Bone marrow (tissue), 2 donors: ENCODE measurements at places on chromosomes 2 and 18.

DNA sequence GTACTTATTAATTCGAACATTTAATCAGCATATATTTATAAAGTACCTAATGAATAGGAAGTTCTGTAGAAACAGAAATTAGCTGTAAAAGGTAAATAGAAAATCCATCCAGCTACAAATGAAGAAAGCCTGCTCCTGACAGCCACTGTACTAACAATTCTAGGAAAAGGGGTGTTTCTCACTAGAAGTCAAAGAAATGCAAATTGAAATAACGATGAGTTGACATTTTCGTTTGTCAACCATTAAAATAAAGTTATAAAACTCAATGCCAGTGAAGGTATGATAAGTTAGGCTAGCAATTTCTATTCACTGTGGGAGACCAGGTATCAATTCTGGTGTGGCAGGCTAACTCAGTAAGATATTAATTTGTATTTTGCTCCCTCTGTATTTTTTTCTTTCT, 198.0 kb downstream of the ARL4C start:
- DNase-seq, result no peak

DNA sequence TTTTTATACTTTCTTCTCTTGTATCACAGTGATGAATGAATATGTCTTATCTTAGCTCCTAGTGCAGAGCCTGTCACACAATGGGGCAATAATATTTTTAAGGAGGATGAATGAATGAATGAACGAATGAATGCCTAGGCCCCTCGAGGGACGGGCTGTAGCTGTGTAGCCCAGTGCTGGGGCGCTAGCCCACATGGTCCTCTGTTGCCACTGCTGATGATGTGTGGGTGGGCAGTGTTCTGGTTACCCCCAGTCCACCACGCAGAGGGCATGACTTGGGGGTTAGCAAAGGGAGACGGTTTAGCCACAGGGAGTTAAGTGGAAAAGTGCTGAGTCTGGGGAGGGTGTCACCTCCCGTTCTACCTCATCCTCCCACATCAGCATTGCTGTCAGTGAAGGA, 134.2 kb downstream of the SMAD7 start:
- DNase-seq, result no peak

DNA sequence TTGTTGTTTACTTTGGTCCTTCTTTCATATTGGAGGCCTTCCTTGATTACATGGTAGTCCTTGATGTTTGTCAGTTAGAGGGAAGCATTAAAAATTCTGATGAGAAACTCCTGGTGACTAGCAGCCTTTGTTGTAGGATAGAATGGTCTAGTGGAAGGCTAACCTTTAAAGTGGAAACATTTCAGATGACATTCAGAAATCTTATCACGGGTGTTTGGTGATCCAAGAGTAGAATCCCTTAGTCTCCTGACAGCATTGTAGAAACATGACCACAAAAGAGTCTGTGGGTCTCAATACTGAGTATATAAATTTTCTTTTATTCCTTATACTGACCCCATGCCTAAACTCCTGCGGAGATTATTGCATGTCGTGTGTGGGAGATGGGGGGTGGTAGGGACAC, 13.4 kb downstream of the MARCHF7 start:
- DNase-seq, result no peak

DNA sequence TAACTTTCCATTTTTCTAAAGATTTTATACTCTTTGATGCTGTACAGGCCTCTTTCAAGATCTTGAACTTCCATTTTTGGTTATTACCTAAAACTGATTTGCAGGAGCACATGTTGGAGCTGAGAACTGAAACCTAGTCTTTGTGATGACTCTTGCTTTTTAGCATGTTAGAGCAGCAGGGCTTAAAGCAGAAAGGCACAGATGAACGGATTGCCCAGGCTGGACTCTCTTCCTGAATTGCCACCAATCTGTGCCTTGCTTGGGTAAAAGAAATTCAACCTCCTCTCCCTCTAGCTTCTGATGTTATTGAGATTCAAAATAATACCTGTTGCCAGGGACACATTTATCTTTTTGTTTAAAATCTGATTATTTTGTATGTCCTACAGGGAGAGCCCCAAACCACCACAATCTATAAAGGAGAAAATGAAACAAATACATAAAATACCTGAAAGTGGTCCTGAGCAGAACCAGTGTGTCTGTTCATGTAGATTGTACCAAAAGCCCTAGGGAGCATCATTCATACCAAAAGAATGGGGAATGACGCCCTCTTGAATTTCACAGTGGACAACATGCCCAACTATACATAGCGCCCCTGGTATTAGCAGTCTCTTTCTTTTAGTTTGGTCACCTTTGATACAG, 277.0 kb upstream of the MAP2 start:
- no peak for DNase-seq

- peak; percentile 41 for DNase-seq
Observed at GRCh38 chr2:209380293-209380692, 43.6 kb upstream of the MAP2 start.

DNA sequence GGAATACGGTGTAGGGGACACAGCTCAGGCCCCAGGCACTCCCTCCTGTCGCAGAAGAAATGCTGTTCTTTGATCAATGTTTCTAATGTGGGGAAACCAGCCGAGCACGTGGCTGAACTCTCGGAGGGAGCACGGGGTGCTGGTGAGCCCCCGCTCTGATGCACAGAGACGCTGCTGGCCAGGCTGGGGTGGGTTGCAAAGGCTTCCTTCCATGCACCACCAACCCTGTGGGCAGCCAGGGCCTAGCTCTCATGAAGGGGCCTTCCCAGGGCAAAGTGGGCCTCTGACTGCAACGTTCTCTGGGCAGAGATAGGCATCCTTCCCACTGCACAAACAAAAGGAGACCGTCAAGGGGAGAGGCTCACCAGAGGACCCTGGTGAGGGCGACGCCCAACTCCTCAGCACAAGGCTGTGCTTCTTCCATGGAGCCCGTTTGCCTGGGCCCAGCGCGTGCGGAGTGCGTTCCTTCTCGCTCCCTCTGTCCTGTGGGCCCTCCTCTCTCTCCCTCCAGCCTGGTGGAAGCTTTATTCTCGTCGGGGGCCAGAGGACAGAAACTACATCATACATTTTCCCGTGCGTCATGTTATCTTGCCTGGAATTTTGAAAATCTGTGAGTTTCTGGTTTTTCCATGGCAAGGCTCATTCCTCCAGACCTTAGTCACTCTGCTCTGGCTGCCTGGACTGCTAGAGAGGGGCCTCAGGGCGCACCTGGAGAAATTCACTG, 61.1 kb upstream of the SP3 start:
- DNase-seq, result no peak

DNA sequence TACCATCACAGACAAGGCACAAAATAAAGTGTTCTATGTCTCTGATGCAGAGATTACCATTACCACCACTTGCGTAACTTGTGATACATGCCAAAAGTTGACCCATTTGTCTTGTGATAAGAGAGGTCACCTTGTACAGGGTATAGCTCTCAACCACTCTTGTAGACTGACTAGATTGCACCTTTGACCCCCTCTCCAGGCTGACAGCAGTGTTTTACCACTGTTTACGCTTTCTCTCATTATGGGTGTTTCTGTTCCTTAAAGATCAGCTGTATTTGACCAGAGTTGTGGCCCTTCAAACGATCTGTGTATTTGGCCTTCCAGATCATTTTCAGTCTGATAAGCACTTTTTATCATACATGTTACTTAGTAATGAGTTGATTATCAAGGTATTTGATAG, 215.7 kb upstream of the HNMT start:
- DNase-seq, result no peak

DNA sequence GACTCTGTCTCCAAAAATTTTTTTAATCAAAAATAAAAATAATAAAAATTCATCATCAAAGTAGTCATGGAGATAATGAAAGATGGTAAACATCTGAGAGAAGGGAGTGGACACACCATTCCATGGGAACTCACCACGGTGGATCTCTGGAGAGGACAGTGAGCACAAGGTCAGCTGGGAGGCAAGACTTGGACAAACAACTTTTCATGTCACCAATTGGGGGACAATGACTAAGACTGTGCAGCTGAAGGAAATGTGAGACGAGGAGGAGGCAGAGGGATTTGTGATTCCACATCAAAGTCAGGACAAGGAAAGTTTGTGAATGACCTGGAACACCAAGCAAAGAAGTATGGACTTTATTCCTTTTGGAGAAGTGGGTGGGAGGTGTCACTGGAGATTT, 121.0 kb upstream of the SH3BP4 start:
- no peak for DNase-seq

DNA sequence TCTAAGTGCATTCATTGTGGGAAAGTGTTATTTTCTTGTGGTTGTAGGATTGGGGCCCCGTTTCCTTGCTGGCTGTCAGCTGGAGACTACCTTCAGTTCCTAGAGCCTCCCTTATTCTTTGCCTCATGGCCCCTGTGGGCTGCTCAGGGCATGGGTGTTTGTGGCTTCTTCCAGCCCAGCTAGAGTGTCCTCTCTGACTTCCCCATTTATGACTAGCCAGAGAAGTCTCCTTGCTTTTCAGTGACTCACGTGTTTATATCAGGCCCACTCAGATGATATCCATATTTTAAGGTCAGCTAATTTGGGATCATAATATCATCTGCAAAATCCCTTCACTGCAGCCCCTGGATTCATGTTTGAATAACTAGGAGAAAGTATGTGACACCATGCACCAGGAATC, 62.8 kb downstream of the DTNA start:
- DNase-seq, result no peak

DNA sequence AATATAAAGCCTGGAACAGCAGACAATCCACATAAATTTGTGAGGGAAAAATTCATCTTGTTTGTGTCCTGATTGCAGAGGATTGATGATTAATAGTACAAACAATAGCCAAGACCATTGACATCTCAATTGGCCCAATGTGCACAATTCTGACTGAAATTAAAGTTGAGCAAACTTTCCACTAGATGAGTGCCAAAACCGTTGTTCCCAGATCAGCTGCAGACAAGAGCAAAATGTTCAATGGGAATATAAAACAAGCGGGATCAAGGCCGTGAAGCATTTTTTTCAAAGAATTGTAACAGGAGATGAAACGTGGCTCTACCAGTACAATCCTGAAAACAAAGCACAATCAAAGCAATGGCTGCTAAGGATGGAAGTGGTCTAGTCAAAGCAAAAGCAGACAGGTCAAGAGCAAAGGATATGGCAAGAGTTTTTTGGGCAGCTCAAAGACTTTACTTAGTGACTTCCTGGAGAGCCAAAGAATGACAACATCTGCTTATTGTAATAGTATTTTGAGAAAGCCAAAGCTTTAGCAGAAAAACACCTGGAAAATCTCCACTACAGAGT, 55.9 kb upstream of the KIF5C start:
- DNase-seq, result no peak

DNA sequence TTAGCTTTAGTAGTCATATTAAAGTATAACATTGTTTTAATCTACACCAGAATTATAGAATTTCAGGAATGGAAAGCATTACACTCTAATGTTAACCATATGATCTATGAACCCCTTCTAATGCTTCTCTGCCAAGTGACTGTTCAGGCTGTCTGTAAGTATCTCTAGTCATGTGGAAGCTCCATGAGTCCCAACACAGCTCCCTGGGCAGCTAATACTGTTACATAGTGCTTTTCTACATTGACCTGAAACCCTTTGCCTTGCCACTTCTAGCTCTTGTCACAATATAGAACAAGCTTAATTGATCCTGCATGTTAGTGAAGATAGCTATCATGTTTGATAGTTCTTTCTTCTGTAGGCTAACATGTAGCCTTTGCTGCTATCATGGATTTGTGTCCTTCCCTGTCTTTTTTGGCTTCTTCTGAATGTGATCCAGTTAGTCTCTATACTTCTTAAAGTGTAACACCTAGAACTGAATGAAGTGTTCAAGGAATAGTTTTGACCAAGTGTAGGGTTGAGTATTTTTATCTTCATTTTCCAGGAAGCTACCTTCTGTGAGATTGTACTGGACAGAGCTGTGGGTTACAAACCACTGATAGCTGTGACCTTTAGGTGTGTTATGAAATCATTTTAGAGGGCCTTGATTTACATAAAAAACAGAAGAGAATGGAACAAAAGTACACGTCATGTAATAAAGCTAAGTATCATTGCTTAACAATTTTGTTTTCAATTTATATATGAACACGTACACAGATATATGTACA, 23.7 kb downstream of the BABAM2 start:
- no peak for DNase-seq

DNA sequence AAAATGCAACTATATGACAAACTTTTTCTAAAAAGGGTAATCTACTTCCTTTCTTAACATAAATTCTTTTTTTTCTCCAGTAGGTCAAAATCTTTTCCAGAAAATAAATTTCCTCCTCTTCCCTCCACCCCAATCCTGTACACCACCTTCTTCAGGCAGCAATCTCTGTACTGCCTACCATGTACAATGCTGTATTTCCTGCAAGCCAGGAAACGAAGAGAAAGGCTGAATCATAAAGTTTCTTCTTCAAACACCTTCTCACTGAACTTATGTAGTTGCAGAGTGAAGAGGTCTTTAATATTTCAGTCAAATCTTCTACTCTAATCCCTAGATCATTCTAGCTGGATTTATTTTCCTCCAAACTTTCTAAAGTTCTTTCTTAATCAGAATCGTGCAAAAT, 18.2 kb upstream of the C2orf66 start:
- no peak for DNase-seq
